ENCODE measurements at places on chromosomes 11 and 22.

DNA sequence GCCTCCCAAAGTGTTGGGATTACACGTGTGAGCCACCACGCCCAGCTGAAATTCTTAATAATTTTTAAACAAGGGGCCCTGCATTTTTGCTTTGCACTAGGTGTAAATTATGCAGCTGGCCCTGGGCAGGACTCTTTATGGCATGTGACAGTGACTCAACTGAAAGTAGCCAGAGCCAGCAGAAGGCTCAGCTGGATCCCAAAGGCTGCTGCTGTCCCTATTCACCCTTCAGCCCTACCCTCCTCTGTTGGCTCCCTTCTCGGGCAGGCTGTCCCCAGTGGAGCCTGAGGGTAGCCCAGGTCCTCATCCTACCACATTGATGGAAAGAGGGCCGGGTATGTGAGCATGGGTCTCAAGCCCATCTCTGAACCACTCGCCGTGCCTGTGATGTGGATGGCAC lies 45.6 kb downstream of the CD82 start:
- DNase-seq = no peak

- no peak for DNase-seq
These were observed 107.1 kb downstream of the GAB2 start for GRCh38 chr11:78310500-78310909.

DNA sequence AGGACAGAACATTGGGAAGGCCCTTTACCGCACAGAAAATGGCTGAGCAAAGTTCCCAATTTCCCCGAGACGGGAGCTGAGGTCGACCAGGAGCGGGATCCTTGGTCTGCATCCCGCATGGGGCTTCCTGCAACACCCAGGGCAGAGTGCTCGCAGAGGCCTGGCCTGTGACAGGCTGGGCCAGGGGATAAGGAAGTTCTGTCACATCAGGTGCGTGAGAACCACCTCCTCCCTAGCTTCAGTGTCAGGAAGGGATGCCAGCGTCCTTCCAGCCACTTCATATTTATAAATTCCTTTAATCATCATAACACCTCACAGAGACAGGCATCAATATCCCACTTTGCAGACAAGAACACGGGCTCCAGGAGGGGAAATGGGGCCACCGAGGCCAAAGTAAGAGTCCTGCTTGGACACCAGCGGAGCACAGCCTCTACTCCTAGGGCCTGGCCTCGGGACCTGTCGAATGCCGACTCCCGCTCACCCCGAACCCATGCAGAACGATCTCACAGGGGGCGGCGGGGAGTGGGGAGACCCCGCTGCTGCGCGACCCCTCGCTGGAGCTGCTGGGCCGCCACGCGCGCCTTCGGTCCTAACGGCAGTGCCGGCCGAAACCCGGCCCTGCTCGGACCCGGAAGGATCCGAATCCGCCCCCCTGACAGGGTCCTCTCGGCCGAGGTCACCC lies 532 bp downstream of the BET1L start:
- peak; percentile 13 for DNase-seq

DNA sequence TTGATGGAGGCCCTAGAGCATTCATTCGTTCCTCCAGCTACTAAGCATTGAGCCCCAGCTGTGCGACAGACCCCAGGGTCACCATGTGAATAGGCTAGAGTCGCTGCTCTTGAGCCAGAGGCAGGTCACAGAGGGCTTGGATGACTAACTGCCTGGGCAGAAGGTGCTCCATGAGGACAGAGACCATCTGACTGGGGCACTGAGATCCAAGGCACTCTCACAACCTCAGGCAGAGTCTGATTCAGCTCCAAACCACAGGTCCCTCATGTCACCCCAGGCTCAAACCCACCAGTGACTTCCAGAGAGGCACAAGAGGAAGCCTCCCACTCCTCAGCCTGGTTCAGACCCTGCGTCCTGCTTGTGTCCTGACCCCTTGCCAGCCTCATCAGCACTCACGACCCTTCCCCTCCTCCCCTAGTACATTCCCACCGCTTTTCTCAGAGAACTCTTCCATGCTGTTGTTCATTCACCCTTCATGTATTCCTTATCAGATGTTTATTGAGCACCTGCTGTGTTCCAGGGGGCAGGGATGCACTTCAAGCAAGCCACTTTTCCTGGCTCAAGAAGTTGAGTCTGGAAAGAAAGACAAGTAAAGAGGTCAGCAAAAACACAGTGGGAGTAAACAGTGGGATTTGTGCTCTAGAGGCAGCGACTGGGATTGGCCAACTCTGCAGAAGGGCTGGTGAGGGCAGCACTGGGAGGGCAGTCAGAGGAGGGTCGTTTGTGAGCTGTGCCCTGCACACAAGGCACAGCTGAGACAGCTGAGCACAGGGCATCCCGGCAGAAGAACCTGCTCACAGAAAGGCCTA lies 9.3 kb downstream of the OAF start:
- no peak for DNase-seq

DNA sequence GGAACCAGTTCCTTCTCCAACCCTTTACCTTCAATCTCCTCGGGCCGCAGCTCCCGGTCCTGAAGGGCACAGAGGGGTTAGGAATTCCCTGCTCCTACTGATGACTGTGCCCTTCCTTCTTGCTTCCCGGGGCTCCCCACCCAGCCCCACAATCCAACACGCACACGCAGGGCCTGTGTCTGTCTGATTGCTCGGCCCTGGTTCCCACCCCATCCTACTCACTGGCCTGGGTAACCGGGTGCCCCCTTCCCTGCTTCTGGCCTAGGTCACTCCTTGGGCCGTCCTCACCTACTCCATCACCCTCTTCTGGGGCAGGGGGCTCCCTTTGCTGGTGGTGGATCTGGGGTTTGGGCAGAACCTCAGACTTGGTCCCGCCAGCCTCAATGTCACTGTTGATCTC lies 1.3 kb downstream of the CABP2 start:
- DNase-seq = no peak

GRCh38 chr22:31829505-31829904 lies 75.7 kb downstream of the DEPDC5 start:
- no peak for DNase-seq

GRCh38 chr22:17217179-17217578 lies 2.1 kb downstream of the ADA2 start:
- no peak for DNase-seq

DNA sequence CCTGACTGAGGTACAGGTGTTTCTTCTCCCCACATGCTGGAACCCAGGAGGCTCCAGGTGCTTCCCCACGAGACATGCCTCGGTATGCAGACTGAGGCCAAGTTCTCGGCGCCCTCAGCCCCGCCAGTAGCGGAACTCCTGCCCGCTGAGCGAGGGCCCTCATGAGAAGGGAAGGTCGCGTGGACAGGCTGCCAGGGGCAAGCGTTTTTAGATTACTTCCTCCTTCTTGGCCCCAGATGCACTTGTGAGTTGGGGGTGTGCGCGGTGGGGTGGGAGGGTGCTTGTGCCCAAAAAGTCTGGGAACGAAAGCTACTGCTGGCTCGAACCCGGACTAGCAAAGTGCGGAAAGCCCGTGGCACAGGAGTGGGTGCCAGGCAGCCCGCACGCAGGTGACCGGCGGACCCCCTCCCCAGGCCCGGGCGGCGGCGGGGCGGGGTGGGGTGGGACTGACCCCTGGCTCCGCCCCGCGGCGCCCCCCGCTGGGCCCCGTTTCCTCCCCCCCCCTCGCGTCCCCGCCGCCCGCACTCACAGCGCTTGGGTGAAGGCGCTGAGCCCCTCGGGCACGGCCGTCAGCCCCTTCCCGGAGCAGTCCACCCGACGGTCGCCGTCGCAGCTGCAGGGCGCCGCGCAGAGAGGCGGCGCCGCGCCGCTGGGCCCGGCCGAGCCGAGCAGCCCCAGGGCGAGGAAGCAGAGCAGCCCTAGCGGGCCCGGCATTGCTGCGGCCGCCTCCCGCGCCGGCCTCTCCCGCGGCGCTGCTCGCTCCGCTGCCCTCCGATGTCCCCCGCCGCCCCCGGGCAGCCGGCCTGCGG lies 797 bp downstream of the LGR4 start:
- DNase-seq = peak; percentile 22

DNA sequence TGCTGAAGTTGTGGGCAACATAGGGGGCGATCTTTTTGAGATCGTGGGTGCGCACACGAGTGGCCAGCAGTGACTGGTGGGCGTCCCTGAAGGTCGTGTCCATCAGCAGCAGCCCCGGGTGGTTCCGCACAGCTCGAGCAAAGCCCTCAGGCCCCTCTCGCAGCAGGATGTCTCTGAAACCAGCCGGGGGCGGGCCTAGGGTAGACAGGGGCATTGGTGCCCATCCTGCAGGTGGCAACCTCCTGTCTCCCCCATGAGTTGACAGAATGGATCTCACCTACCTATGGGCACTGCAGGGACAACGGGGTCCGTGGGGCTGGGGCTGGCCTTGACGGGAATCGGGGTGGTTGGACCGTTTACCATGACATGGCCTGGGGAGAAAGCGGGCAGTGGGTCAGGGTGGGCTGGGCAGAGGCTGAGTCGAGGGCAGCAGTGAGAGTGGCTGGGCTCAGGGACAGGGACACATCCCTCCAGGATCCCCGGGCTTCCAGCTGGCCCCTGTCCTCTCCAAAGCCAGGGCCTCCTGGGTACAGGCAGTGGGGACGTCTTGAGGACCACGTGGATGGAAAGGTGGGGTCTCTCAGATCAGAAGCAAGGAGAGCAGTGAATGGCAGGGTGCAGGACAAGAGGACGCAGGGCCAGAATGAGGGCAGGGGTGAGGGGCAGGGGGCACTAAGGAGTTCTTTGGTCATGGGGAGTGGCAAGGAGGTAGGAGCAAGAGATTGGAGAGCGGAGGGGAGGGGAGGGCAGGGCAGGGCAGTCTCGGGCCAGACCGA lies 4.2 kb upstream of the LRFN4 start:
- no peak for DNase-seq

DNA sequence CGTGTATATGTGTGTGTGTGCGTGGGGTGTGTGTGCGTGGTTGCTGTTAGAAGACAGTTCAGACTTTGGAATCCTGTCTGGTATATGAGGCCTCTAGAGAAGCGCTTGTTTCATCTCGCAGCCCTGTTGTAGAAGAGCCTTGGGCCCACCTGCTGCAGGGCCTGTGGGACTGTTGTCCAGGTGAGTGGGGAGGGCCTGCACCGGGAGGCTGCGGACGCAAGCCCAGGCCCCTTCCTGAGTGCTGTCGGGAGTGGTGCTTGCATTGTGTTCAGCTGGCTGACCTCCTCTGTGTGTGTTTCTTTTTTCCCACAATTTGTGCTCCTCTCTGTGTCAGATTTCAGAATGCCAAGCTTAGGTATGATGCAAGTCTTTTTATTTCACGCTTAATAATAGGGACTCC lies 128.4 kb downstream of the TBC1D22A start:
- DNase-seq = no peak

DNA sequence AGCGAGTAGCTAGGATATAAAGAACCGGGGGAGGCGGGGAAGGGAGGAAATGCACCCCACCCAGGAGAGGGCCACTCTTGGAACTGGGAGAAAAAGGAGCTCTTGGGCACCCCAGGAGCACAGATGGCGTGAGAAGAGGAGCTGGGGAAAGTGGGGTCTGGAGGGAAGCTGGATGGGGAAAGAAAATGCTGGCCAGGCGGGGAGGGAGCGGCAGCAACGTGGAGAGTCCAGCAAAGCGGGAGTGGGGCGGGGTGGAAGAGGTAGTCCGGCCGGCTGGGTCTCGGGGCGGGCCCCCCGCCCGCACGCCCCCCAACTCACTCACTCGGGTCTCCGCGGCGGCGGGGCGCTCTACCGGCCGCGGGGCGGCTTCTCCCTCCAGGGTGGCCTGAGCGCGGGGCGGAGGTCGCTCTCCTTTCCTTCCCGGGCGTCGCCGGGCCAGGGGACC lies 522 bp downstream of the TOB2 start:
- no peak for DNase-seq

GRCh38 chr11:74267014-74267413 lies 44.4 kb downstream of the P4HA3 start:
- no peak for DNase-seq

- no peak for DNase-seq
These were observed 168.2 kb downstream of the COMMD9 start for GRCh38 chr11:36121054-36121453.

DNA sequence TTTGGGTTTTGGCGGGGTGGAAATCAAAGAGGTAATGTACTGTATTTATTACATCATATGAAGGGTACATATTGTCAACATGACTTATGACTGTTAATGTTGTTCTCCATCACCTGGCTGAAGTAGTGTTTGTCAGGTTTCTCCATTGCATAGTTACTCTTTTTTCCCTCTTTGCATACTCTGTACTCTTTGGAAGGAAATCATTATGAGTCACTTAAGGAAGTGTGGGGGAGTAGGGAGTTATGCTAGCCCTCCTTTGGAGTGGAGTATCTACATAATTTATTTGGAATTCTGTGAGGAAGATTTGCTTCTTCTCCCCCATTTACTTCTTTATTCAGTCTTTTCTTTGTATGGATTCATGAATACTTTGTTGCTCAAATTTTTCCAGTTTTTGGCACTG lies 3.6 kb upstream of the PGR start:
- DNase-seq = no peak

DNA sequence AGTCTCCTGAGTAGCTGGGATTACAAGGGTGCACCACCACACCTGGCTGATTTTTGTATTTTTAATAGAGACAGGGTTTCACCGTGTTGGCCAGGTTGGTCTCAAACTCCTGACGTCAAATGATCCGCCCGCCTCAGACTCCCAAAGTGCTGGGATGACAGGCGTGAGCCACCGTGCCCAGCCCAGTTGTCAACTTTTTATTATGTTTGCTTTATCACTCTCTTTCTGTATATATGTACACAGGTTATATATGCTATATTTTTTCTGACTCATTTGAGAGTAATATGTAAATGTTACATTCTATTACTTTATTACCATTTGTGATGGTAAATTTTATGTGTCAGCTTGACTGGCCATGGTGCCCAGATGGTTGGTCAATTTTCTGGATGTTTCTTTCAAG lies 18.9 kb upstream of the DNAJB13 start:
- no peak for DNase-seq

- DNase-seq = no peak
These were observed 201.0 kb downstream of the BARX2 start for GRCh38 chr11:129576652-129577051.

GRCh38 chr11:76803811-76804600 lies 20.9 kb downstream of the TSKU start:
- DNase-seq = no peak

GRCh38 chr11:73893041-73893440 lies 16.2 kb downstream of the PAAF1 start:
- DNase-seq = no peak

DNA sequence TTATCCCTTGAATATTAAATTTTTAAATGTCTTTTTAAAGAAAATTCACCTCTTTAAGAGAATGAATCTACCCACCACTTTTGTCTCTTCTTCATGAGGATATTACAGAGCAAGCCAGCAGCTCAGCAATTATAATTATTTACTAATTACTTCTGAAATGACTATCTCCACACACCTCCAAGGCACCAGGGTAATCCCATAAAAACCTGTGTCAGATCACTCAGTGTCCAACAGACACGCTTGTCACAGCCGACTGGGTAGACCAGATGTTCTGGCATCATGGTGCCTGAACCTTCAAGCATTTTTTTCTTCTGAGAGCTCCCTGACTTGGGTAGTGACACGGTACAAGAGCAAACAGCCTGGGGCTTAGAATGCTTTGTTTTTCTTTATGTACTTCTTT lies 61.4 kb downstream of the EFCAB6 start:
- DNase-seq = no peak

GRCh38 chr11:67053896-67054329 lies 2.7 kb upstream of the RHOD start:
- peak; percentile 64 for DNase-seq

- DNase-seq = no peak
These were observed 21.6 kb downstream of the SVIP start for GRCh38 chr11:22807855-22808570.

GRCh38 chr11:107801641-107802040 lies 56.9 kb downstream of the SLC35F2 start:
- no peak for DNase-seq
